ENCODE measurements at places on chromosomes 7 and 10.

- DNase-seq: peak; percentile 59
These were observed 35.3 kb upstream of the EPHB6 start for GRCh38 chr7:142819530-142819929.

GRCh38 chr10:86178401-86179152, 188.0 kb downstream of the GRID1 start:
- DNase-seq: peak; percentile 76

DNA sequence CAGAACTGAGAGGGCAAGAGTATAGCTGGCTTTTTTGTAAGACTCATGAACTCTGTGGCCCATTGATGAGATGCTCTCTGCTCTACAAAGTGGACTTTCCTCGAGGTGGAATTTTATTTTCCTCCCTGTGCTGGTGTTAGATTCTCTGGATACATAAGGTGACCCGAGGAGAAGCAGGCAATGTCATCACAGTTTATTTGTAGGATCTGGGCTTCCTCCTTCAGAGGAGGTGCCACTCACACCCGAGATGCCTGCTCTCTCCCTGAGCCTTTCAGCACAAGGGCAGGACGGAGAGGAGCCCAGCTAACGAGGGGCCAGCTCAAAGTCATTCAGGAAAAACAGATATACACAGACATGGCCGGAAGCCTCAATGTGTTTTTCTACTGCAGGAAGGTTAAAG, 103.0 kb downstream of the KIAA1217 start:
- DNase-seq: no peak

- no peak for DNase-seq
These were observed 46.2 kb downstream of the CUX1 start for GRCh38 chr7:101863598-101863997.

DNA sequence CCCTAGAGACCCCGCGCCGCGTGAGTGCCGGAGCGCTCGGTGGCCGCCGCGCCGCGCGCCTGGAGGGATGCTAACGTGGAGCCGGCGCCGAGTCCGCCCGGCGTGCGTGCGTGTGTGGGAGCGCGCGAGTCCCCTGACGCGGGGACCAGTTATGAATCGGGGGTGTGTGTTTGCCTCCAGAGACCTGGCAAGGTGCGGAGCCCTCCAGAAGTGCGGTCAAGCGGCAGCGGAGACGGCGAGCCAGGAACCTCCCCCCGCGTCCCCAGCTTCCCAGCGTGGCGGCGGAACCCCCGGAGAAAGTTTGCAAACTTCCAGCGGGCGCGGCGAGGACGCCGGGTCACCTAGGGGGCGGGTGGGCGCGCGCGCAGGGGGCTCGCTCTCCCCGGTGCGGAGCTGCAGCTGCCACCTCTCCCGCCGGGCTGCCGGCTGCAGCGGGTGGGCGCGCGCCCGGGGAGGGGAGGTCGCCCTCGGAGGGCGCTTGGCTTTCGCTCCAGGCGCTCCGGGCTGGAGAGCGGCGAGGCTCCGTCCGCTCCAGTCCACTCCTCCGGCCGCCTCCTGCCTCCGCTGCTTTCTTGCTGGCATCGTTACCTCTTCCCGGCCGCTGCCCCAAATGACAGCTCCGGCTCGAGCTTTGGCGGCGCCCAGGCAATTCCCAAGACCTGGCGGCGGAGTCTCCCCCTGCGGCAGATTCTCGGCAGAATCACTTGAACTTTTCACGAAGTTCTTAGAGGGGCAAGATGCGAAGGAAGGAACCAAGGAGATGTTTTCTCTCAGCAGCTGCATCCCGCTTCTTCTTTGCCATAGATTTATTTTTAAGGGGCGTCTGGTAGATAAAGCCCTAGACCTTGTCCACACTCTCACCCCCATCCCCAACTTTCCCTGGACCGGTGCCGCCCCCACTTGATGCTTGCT, 2.3 kb upstream of the CREB5 start:
- DNase-seq: peak; percentile 58

GRCh38 chr10:71319042-71319799, at the start of gene SLC29A3:
Gene SLC29A3 (plus strand): TSS chr10:71319259. CDS start chr10:71319310, 51 bp downstream.
- DNase-seq: peak; percentile 89

DNA sequence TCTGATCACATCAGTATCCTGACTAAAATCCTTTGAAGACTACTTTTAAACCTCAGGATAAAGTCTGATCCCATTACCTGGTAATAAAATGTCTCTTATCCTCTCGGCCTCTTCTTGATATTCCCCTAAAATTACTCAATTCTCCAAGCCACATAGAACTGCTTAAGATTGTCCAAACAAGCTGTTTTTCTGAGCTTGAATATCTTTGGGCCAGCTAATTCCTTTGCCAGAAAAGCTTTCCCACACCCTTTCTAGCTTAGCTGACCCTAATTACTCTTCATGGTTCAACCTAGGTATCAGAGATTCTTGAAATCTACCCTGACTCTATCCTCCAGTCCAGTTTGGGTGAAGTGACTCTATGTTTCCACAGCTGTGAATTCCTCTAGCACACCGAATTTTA, 328.6 kb downstream of the CRPPA start:
- DNase-seq: no peak

DNA sequence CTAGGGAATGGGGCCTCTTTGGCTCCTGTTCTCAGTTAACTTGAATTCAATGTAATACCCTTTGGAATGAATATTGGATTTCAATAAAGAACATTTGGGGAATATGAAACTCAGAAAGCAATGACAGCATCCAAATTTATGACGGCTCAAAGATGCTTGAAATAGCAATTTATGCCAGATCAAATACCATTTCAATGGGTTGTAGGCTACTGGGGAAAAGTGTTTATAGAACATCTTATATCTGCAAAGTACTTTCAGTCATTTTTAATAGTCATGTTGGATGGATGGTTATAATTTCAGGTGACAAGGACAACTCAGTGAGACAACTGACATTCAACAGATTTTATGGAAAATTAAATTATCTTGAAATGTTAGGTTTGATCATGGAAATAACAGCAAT, 772.7 kb downstream of the PHTF2 start:
- DNase-seq: no peak

DNA sequence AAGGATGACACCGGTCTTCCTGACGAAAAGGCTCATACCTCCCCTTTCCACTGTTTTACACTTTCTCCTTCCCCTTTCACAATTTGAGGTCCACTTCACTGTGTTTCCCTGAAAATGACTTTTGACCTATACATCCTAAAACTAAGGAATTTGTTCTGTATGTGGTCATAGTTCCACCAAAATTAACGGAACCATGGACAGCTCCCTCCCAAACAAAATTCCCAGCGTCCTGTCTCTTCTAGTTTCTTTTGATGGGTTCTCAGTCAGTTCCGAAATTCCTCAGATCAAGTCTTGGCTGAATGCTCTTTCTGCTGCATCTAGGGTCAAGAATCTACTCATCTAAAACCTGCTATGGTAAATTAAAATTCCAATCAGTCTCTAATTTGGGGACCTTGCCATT, 1191.9 kb downstream of the CNTNAP2 start:
- peak; percentile 4 for DNase-seq

- no peak for DNase-seq
These were observed 27.3 kb downstream of the TMEM120A start for GRCh38 chr7:75967055-75967454.

DNA sequence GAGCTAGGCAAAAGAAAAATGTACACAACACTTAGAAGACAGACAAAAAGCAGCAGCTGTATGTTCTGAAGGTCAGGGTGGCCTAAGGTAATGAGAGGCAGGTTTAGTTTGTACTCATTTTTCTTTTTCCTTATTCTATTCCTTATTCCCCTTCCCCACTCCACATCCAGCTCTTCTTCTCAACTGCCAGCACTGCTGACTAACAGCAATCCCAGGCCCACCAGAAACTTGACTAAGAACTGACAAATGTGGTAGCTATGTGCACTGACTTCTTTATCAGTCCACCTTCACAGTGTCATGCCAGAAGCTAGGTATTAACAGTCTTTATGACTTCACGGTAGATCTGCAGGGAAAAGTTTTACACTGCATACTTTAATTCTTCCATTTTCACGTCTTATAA, 6.1 kb downstream of the COPG2 start:
- peak; percentile 3 for DNase-seq

GRCh38 chr7:99092064-99092720, 51.7 kb downstream of the SMURF1 start:
- no peak for DNase-seq

GRCh38 chr7:38382684-38383083, 109.2 kb upstream of the TARP start:
- DNase-seq: no peak

GRCh38 chr10:64080071-64080470, 558.9 kb downstream of the REEP3 start:
- no peak for DNase-seq

GRCh38 chr10:31635009-31635408, 293.6 kb downstream of the ARHGAP12 start:
- DNase-seq: no peak

- no peak for DNase-seq
These were observed 39.6 kb downstream of the GRK5 start for GRCh38 chr10:119246862-119247549.

DNA sequence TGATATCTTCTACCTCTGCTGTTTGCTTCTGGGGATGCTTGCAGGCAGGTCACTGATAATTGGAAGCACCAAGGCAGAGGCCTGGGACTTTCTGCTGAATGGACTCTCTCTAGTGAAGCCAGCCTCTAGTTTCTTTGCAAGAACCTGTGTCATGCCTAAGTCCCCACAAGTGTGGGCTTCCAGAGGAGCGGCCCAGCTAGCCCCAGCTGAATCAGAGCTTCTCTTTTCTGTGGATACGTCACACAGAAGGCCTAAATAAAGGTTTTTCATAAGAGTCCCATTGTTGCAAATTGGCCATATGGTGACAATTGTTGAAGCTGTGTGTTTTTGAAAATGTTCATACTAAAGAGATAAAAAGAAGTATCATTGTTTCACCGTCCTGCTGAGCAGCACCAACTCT, 6.8 kb upstream of the OPALIN start:
- DNase-seq: no peak

DNA sequence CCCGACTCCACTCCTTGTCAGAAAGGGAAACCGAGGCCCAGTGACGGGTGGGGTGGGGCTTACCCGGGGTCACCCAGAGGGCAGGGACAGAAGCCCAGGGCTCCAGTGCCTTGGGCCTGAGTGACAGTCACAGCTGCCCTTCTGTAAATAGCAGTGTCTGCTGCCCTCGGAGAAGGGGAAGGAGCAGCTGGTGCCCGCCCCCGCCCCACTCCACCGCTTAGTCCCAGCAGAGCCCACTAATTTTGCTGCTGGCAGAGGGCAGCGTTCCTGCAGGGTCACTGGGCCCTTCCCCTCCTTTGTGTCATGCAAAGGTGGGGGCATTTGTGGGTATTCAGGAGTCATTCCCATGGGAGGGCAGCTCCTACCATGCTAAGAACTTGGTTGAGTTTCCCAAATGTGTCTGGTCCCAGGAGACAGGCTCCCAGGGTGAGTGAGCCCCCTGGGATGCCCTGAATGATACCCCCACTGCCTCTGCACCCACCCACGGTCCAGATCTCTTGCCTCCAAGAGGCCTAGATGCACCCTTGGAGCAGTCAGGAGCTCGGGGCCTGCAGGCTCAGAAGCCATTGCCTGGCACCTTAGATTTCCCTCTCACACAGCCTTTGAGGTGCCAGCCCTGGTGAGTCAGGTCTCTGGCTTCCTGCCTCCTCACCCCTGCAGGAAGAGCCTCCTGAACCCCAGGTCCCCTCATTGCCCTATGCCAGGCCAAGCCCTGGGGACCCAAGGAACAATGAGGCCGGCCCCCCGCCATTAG, 17.2 kb downstream of the SH2B2 start:
- DNase-seq: no peak

- DNase-seq: no peak
These were observed 38.1 kb downstream of the TSPAN12 start for GRCh38 chr7:120819861-120820260.

DNA sequence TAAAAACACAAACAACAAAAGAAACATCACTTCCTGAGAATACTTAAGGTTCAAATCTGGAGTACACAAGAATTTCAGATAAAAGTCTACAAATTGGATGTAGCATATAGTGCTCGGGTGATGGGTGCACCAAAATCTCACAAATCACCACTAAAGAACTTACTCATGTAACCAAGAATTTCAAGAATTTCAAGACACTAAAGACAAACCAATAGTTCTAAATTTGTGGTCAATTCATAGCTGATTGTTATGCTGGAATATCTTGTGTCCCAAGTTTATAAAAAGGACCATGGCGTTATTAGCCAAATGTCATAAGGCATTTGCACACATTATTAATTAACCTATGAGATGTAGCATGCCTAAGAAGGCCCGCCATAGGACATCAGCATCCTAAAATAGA, 1204.1 kb upstream of the AUTS2 start:
- no peak for DNase-seq

DNA sequence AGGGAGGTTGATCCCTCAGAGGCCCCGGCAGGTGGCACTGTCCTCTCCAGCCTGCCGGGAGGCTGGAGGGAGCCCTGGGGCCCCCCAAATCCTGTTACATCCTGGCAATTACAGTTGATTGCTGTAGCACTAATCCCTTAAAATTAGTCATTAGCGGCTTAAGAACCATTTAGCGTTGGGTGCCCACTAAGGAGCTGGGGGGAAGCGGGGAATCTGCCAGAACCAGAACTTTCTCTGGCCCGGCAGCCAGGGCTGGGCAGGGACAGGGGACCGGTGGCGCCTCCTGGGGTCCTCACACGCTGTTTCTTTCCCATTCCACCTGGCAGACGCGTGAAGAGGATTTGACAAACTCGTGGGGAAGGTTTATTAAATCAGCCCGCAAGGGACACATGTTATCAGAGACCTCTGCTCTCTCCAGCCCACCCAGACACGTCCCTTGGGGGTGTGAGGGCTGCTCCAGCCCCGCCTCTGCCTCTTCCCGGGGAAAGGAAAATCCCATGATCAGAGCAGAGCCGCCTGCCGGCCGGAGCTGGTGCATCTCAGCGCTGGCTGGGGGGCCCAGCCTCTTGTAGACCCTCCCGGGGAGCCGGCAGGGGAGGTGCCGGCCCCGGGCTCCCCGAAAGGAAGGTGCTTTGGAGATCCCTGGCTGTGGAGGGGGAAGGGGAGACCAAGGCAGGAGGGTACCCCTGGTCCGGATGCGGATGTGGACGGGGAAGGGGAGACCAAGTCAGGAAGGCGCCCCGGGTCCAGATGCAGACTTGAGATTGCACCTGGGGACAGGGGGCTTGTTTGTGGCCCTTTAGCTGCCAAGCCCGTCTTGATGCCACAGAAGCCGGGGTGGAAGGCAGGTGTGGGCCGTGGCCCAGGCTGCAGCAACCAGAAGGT, 142.7 kb downstream of the ELFN1 start:
- peak; percentile 65 for DNase-seq

DNA sequence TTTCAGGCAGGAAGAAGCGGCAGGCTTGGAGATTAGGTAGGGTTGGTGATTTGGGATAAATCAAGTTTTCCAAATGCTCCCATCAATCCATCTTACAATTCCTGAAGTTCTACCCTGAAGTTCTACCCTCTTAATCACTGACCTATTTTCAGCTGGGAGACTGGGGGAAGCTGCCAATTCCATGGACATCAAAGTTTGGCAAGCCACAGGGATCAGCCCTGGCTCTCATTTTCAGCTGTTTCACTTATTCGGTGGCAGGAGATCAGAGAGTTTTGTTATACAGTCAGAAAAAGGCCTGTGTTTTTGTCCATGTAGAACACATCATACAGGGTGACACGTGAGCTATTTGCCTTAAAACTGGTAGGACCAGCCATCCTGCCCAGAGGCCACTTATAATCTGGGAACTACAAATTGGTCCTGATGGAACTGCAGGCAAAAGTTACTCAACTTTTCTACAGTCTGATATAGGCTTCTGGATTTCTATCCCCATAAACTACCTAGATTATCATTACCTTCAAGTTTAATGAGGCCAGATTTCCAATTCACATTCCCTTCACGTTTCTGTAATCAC, 112.9 kb upstream of the ZNF746 start:
- DNase-seq: no peak
